ENCODE measurements at places on chromosomes 3 and 15.

- no peak for DNase-seq
These were observed 59.7 kb upstream of the BDH1 start for GRCh38 chr3:197615430-197615829.

DNA sequence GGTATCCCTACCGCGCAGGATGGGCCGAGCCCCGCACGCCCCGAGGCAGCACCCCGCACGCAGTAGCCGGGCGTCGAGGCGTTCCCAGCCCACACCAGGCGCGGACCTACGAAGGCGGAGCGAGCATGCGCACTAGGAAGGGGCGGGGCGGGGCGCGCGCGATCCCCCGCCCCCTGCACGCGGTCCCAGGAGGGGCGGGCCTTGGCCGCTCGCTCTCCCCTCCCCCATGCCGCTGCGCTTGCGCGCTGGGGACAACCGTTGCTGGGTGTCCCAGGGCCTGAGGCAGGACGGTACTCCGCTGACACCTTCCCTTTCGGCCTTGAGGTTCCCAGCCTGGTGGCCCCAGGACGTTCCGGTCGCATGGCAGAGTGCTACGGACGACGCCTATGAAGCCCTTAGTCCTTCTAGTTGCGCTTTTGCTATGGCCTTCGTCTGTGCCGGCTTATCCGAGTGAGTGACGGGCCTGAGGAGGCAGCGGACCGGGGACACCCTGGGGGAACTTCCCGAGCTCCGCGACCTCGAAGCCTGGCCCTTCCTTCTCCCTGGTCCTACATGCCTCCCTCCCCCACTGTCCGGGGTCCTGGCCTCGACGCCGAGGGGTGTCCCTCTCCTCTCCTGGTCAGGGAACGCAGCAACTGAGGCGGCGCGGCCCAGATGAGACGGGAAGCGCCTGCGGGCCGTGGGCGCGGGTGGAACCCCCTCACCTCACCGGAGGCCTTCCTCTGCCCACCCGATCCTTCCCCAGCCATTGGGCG lies at the start of gene SPESP1:
Gene SPESP1 (plus strand): TSS at position 258 of the 755 bp plus-strand sequence. CDS start 129 bp downstream, at position 387.
- DNase-seq, result peak; percentile 44

- DNase-seq, result no peak
These were observed 2.2 kb downstream of the TGFBR2 start for GRCh38 chr3:30608598-30608947.

- DNase-seq, result no peak
These were observed 19.9 kb downstream of the TATDN2 start for GRCh38 chr3:10268116-10268515.

GRCh38 chr3:97691354-97691753 lies 73.2 kb upstream of the ARL6 start:
- no peak for DNase-seq

GRCh38 chr3:167901138-167901537 lies 165.6 kb downstream of the SERPINI1 start:
- DNase-seq, result no peak

DNA sequence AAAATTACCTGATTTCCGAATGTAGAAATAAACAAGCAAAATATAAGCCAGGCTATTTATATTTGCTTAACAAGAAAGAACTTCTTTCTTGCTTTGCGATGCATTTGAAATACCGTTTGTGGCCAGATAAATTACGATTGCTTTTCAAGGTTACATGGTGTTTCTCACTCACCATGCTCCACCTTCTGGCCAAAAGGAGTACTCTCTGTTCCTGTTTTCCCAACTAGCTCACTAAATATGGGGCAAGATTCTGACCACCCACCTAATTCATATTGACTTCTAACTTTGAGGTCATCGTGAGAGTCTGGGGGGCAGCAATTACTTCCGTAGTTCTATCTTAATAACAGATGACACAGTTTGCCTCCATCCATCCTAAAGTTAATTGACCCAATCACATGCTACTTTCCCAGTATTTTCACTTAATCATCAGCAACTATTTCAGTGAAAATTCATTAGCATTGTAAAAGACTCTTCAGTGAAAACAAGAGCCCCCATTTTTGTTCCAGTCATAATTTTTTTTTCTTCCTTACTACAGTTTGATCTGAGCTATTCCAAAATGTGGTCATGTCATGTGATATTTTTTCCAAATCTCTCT lies 25.9 kb downstream of the ACP3 start:
- DNase-seq, result no peak

DNA sequence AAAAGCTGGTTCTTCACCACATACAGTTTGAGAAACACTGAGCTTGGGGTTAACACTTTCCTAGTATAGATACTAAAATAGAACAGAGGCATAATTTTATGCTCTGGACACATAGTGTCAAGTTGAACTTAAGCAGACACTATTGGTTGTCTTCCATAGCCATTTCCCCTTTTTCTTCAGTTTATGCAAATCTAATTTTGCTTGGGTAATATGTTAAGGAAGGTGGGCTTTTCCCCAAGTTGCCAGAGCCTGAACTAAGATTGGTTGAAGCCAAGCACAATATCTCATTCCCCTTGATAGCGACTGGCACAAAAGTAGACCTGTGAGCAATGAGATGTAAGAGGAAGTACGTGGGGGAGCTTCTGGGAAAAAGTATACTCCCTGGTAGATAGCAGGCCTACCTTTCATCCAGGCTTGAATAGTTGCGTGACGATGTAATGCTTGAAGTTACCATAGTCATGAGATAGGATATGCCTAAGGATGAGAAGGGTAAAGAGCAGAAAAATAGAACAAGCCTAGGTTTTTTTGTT lies 4.5 kb upstream of the POPDC2 start:
- no peak for DNase-seq

DNA sequence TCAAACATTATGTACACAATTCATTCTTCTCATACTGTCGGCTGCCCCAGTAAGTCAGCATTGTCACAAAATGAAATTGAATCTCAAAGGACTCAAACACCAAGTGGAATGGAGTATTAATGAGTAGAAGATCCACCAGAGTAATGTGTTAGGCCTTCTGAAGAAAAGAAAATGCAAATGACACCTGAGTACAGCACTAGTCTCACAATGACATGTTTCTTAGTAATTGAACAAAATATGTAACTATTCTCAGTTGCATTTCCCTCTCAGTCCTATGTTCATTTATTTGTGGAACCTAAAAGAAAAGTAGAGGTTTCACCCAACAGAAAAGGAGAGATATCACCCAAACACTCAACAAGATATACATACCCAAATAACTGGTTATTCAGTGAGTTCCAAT lies 283.9 kb upstream of the THBS1 start:
- no peak for DNase-seq

DNA sequence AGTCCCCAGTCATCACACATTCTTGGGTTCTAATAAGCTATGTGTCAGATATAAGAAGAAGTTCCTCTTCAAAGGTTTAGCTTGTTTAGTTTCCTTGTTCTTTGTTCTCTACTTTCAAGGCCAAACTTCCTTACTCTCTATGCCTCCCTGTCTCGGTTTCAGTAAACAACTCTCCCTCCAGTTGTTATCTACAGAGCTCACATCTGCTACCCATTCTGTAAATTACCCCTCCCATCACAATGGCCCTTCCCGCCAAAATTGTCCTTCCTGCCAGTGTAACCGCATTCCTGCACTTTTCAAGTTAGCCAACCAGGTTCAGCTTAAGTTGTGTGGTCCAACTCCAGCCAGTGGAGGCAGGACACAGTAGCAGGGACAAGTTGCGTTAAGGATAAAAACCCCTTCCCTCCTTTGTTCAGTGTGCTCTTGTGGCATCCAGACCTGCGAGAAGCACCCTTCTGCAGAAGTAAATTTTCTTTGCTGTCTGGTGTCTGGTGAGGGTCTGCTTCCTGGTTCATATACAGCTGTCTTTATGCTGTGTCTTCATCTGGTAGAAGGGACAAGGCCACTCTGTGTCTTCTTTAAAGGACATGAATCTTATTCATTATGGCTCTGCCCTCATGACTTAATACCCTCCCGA lies 342.1 kb upstream of the GRM7 start:
- no peak for DNase-seq

DNA sequence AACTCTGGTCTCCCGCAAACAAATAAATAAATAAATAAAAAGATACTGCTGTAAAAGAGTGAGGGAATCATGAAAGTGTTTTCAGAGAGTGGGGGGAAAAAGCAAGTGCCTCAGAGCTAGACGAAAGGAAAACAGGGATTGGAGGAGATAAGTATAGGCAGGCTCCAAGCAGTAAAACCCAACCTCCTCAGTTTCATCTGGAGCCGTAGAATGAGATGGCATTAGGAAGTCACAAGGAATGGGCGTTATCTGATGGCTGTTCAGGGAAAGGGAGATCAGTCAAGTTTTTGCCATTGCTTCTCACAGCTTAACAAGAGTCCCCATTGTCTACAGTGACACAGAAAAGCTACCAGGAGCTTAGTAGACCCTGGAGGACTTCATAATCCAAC lies 451.5 kb upstream of the PPP2R3A start:
- no peak for DNase-seq

DNA sequence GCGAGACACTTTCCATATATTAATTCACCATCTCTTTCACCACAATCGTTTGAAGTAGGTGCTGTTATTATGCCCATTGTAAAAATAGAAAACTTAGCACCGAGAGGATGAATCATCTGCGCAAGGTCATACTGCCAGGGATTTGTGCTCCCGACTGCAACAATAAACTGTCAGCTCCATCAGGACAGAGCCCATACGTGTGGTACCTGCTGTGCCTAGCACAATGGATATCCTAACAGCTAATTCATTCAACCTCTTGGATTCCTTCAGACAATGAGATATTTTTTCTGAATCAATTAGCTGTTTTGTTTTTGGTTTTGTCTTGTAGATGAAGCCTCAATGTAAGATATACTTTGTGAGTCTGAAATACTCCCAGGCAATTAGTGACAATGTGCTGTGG lies 32.3 kb upstream of the PROK2 start:
- DNase-seq, result no peak

DNA sequence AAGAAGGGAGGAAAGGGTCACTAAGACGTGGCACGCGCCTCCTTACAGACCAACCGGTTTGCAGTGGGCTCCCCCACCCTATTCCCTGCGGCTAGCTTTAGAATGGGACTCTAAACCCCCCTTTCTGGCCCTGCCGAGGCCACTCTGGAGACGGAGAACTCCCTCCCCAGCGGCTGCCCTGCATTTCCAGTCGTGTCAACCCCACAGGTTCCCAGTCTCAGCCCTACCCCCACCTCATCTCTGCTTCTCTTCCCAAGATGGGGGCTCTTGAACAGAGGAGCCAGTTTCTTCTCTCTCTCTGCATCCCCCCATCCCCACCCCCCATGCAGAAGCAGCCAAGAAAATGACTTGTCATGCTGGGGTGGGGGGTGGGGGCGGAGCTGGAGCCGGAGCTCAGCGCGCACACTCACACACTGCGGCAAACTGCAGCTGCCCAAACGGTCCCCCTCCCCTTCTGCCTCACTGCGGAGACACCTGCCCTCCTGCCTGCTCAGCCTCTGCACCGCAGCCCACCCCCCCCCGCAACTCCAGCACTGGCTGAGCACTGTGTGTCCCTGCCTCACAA lies 871 bp downstream of the MAP1A start:
- no peak for DNase-seq

- peak; percentile 79 for DNase-seq
These were observed 5.1 kb upstream of the CYP8B1 start for GRCh38 chr3:42880601-42881451.

GRCh38 chr3:16994854-16995525 lies 110.2 kb downstream of the PLCL2 start:
- DNase-seq, result no peak

DNA sequence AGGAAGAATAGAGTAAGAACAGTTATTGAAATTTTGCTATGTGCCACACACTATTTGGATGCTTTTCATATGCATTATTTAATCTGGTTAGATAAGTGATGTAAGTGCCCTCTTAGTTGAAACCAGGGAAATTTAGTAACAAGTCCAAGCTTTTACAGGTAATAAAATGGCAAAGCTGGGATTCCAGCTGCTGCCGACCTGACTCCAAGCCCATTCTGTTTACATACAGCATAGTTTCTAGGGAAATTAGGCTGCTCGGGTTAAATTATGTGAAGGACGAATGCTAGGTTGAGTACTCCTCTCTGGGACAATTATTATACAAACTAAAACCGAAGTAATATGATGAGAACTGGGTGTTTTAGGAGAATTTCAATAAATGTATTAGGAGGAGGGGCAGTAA lies 38.7 kb upstream of the FAH start:
- no peak for DNase-seq

DNA sequence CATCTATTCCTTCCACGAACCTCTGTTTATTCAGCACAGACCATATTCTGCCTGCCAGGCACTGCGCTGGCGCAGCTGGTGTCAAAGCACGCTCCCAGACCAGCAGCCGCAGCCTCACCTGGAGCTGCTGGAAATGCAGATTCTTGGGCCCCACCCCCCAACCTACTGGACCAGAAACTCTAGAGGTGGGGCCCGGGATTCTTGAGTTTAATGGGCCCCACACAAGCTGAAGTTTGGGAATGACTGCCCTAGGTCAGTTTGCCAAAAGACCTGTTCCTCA lies 7.0 kb downstream of the CHST13 start:
- no peak for DNase-seq

DNA sequence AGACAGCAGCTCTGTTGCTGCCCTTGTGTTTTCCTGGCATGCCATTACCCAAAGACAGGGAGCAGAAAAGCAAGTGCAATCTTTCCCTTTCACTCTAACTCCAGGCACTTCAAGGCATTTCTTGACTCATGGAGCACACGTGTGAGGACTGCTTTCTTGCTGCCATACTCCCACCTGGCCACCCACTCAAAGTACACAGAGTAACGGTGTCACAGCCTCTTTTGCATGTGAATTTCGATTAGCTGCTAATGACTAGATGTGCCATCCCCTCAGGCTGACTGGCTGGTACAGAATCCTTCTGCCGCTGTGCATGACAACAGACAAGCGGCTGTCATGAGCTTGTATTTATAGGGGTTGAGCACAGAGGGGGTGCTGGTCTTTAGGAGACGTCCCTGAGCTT lies 380.6 kb downstream of the CTNNB1 start:
- no peak for DNase-seq

DNA sequence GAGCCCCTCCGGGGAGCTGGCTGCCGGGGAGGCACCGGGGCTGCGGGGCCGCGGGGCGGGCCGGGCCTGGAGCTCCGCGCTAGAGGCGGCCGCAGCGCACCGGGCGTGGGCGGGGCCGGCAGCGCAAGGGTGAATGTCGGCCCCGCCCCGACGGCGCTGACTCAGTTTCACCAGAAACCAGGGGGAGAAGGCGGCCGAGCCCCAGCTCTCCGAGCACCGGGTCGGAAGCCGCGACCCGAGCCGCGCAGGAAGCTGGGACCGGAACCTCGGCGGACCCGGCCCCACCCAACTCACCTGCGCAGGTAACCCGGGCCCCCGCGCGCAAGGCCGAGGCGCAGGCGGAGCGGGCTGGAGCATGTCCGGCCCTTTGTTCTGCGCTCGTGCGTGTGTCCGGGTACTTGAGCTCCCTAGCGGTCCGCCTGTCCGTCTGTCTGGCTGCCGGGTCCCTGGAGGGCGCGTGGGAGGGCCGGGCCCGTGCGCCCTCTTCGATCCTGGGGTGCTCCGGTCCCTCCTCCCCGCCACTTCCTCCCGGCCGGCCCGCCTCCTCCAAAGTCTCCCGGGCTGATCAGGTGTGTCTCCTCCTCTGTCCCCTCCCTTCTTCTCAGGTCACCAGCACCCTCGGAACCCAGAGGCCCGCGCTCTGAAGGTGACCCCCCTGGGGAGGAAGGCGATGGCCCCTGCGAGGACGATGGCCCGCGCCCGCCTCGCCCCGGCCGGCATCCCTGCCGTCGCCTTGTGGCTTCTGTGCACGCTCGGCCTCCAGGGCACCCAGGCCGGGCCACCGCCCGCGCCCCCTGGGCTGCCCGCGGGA lies at the start of gene SPINT1:
Gene SPINT1 (plus strand): TSS at position 164 of the 811 bp plus-strand sequence. CDS start 507 bp downstream, at position 671.
- peak; percentile 33 for DNase-seq

All from activated T-cell treated with anti-CD3 and anti-CD28 coated beads for 1 hour (primary cell).